ENCODE measurements at places on chromosomes 3 and 15.

GRCh38 chr15:90031231-90031791 lies 30.2 kb downstream of the ZNF710 start:
- no peak for DNase-seq

GRCh38 chr3:46861605-46862368 lies 1.5 kb downstream of the MYL3 start:
- DNase-seq = no peak

- no peak for DNase-seq
These were observed 16.0 kb downstream of the NEK10 start for GRCh38 chr3:27353221-27353620.

DNA sequence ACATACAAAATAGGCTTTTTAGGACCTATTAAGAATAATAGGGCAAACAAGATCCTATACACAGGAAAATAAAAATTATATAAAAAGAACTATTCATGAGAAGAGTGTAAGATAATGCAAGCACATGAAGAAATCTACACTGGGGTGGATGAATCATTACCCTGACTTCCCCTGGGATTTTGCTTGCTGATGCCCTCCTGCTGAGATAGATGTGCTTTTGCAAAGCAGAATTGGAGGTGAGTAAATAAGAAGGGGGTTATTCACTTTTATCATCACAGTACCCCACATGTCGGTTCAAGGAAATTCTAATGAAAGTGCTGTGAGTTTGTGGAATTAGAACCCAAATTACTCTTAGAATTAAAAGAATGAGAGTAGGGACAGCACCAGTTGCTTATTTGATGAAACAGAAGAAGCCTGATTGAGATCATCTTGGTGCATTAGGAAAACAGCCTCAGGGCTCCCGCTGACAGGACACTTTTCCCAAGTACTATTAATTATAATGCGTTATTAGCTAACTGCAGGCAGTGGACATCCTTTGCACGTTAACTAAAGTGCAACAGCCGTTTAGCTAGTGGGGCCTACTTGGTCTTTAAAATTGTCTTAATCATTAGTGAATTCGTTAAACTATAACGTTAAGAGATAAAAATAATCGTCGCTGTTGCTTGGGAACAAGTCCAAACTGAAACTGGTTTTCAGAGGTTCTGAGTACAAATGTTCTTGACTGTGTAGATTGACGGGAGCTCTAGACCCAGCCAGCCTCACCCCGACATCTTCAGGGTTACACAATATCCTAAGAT lies 48.4 kb downstream of the SLC2A2 start:
- DNase-seq = no peak

- DNase-seq = no peak
These were observed 156.8 kb downstream of the ALCAM start for GRCh38 chr3:105523501-105523900.

- DNase-seq = no peak
These were observed 3.6 kb upstream of the MKRN3 start for GRCh38 chr15:23561914-23562313.

DNA sequence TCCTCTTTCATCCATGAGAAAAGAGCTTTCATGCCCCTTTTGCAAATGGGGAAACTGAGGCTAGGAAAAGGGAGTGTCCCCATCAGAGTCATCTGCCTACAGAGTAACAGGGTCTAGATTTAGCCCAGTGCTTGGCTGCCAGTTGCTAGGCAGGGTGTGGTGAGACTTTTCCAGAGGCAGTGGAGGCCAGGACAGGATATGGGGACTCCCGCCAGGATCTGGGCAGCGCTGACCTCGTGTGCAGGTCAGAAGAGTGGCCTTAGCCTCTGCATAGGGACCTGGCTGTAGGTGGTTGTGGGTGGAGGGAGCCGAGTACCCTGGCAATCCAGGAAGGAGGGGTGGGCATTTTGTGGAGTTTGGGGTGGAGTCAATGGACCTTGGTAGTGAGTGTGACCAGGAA lies 4.2 kb downstream of the PLXNA1 start:
- no peak for DNase-seq

GRCh38 chr3:18011387-18011786 lies 269.0 kb upstream of the TBC1D5 start:
- no peak for DNase-seq

DNA sequence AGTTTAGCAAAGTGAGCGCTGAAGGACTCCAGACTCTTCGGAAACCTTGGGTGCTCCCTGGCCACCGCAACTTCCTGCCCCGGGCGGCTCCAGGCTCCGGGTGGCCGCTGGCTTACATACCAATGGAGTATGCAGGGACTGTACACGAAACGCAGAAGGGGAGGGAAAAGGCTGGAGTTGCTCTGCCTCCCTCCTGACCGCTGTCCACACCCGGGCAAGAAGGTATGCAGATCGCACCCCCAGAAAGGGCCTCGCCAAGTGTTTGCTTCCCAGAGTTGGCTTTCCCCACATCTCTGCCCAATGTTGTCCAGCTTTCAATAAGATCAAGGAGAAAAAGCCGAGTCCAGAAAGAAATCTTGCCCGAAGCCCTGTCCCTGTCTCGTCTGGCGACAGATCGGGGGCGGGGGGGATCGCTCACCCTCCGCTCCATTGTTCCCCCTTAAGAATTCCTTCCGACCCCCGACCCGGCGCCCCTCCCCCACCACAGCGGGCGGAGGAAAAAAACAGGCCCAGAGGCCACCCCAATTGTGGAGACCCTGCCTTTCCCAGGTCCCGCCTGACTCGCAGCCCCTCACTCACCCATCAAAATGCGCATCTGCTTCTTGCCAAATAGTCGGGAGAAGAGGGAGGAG lies 533 bp downstream of the ARF4 start:
- peak; percentile 82 for DNase-seq

- no peak for DNase-seq
These were observed 77.4 kb upstream of the PRR20G start for GRCh38 chr3:127365163-127365798.

DNA sequence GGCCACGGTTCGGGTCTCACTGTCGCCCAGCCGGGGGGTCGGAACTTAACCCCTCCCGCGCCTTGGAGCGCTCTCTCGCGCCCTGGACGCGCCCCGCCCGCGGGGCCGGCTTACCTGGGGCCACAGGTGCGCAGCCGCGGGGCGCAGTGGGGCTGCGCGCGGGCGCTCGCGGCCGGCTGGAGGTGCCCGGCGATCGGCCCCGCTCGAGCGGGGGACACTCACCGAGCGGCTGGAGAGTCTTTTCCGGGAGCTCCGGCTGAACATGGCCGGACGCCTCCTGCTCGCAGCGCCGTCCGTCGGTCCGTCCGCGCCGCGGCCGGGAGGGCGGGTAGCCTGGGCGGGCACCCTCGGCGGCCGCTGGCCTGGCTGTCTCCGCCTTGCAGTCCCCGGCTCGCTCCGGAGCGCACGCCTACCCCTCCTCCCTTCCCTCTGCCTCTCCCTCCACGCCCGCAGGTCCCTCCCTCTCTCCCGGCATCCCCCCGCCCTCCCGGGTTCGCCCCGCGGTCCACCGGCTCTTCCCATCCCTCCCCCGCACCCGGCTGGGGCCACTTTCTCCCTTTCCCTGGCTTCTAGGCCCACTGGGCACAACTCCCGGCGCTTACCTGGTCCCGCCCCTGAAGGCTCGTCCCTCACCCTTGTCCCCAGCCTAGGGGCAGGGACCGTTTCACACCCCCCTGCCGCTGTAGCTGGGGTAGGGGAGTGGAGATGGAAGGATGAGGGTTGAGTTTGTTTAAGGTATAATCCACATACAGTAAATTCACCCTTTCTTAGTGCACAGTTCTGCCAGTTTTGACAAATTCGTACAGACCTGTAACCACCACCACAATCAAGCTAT lies 220.1 kb upstream of the PRICKLE2 start:
- peak; percentile 34 for DNase-seq

GRCh38 chr3:150737874-150738679 lies 24.9 kb downstream of the SIAH2 start:
- DNase-seq = no peak

DNA sequence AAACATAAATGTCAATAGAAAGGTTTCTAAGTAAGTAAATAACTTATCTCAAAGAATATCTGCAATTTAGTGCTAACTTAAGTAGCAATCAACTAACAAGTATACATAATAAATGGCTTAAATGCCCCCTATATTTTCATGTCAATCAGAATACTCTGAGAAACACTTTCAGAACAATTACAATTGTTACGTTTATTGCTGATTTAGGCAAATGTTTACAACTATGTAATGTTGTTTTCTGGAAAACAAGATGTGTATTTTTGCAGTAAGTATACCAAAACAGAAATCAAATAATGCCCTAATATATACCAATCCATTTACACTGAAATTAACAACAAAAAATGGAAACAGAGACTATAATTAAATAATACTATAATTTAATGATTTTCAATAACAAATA lies 13.2 kb downstream of the TUBGCP5 start:
- DNase-seq = no peak

GRCh38 chr3:128199110-128199509 lies 45.8 kb downstream of the EEFSEC start:
- no peak for DNase-seq

DNA sequence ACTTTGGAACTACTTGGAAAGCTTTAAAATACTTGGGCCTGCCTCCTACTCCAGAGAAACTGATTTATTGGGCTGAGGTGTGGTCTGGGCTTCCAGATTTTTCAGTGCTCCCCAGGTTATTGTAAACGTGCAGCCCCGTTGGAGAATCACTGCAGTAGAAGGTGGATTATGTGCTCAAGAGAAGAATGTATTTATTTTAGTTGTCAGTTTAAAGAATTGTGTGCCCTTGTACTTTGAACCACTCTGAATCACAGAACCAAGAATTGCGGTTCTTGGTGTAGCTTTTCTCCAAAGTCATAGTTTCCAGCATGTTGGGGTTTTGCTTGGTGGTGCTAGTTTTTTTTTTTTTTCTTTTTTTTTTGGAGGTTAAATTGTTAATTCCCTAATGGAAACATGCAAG lies 1.6 kb downstream of the TATDN2 start:
- no peak for DNase-seq

- peak; percentile 46 for DNase-seq
These were observed 110.6 kb downstream of the DTWD1 start for GRCh38 chr15:49731187-49732099.

- DNase-seq = no peak
These were observed 147.4 kb downstream of the CMSS1 start for GRCh38 chr3:99965077-99965476.

- DNase-seq = no peak
These were observed 95.3 kb downstream of the SLC49A4 start for GRCh38 chr3:122890077-122890719.

DNA sequence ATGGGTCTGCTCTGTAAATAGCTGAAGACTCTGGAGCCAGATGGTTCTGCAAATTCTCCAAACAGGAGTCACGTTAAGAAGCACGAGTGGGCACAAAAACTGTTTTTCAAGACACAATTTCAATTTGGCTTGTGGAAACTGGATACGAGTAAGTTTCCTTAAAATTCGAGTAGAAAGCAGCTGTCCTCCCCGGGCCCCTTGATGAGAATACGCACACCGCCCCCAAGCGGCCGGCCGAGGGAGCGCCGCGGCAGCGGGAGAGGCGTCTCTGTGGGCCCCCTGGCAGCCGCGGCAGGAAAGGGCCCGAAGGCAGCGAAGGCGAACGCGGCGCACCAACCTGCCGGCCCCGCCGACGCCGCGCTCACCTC lies 778 bp upstream of the THBS1 start:
- DNase-seq = peak; percentile 98

- DNase-seq = no peak
These were observed 41.3 kb downstream of the DNAH1 start for GRCh38 chr3:52357151-52358080.

DNA sequence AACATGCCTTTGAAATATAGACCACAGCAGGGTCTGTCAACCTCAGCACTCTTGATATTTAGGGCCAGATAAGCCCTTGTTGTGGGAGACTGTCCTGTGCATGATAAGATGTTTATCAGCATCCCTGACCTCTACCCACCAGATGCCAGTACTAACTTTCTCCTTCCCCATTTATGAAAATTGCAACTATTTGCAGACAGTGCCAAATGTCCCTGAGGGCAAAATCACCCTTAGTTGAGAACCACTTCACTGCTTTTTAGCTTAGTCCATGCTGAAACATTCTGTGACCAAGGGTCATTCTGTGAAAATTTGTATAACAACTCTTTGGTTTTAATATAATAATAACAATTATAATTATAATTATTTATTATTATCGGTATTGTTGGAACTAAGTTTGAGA lies 1032.4 kb downstream of the MCTP2 start:
- no peak for DNase-seq

- DNase-seq = no peak
These were observed 27.0 kb upstream of the AQP9 start for GRCh38 chr15:58110999-58111717.

DNA sequence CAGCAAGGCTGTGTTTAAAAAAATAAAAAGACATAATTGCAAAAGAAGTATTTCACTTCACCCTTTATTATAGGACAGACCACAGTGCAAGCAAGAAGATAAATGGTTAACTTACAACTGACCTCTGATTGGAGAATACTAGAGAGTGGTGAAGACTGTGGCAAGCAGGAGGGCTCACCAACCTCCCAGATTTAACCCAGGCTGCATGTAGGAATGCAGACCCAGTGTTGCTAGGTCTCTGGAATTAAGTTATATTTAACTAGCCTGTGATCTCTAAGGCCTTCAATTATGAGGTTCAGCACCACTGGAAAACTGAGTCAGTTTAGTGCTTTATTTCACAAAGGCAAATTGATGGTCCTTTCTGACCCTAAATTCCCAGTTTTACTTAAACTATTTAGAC lies 436.6 kb downstream of the LPP start:
- DNase-seq = no peak

DNA sequence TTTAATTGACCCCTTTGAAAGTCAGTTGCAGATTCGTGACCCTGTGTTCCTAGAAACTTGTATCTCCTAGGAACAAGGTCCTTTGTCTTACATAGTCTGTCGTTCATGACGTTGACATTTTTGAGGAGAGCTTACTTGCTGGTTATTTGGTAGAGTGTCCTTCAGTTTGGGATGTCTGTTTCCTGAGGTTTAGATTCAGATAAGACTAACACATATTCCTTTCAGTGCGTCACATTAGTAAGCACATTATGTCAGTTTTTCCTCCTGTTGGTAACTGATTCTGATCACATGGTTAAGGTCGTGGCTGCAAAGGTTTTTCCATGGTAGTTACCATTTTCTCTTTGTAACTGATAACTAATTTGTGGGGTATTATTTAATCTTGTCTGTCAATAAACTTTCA lies 80.8 kb downstream of the PCCB start:
- no peak for DNase-seq

- DNase-seq = no peak
These were observed 66.5 kb downstream of the MRPL46 start for GRCh38 chr15:88400591-88401250.

DNA sequence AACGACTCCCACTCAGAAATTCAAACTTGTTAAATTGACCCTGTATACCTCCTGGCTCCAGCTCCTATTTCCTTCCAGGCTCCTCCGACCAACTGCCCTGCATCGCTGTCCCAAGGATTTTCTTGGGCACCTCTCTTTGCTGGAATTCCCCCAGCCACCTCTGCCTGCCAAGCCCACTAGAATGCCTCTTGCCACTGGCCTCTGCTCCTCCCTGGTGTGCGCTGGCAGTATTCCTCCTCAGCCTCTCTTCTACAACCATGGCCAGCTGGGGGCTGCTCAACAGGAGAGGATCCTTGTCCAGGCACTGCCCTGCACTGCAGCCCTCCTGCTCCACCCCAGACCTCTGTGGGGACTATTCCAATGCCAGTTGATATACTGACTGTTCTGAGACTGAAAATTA lies 7.4 kb downstream of the WNT7A start:
- DNase-seq = no peak

- no peak for DNase-seq
These were observed 172.9 kb upstream of the SLC2A2 start for GRCh38 chr3:171199473-171199829.

- no peak for DNase-seq
These were observed 25.7 kb downstream of the TUBGCP5 start for GRCh38 chr15:23013681-23014080.

Measured in colonic mucosa (tissue), 4 donors.